ENCODE measurements at places on chromosomes 11 and 22. TPM values are rescaled to one million over a fixed set of nuclear protein-coding genes. Genes with fewer than 3 reads are reported as not detected.

- no peak for ATAC-seq
Observed at GRCh38 chr22:48340191-48340590, 1487.5 kb downstream of the BRD1 start.

DNA sequence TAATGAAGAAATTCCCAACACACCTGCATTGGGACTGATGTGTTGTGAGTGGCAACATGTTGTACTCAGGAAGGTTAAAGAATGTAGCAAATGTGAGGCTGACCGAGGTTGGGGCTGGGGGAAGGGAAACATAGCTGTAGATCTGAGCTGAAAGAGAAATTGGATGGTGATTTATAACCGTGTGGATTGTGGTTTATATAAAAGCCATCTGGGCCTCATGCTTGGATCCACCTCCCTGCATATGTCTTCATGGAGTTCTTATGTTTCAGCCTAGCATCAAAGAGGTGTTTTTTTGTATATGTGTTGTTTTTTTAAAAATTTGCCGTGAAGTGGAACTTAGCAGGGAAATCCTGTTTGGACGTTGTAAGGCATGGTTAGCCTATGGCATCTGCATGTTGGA lies 141.3 kb downstream of the NAV2 start:
- peak; percentile 32 for ATAC-seq

DNA sequence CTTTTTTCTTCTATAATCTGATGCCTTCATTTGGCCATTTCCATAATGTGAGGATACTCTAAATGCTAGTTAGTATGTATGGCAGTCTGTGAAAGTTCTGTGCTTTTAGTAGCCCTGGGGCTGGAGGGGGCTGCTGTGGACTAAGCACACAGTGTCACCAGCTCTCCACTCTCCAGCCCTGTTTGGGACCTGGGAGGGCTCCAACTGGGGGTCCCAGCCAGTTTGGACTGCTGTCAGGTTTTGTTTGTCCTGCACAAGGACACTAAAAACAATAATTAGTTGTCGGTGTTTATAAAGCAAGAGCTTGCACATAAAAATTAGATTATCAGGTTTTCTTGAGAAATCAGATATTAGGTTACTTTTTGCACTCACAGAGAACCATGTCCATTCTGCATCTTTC lies 103.1 kb downstream of the LDLRAD3 start:
- no peak for ATAC-seq

The AHNAK gene
- total RNA-seq, result 92.2 TPM

The C1QTNF5 gene
- total RNA-seq, result 0.87 TPM

The KCNK4 gene
- total RNA-seq, result 0.63 TPM
